Activated CD8-positive, alpha-beta T cell treated with anti-CD3 and anti-CD28 coated beads, Interleukin-2, amount 10 ng/mL, durations not matched to agents 7 days and 5 days (primary cell): ENCODE measurements at places on chromosomes 1 and 21.
A peak's percentile ranks its signal among the peaks of the same experiment; 100 is the strongest.

- no peak for DNase-seq
These were observed 6.2 kb downstream of the DISP3 start for GRCh38 chr1:11485191-11485590.

DNA sequence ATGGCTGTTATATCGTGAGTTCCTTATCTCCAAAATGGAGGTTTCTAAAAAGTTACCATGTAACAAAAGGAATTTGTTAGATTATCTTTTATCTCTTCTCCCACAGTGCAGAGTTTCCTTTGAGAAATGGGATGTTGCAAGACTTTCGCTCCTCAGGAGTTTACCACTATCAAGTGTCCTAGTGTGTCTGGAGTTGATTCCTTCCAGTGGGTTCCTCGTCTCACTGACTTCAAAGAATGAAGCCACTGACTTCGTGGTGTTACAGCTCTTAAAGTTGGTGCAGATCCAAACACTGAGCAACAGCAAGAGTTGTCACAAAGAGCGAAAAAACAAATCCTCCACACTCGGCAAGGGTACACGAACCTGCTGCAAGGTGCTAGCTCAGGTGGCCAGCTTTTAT, 37.0 kb downstream of the SPAG17 start:
- no peak for DNase-seq

- DNase-seq, result no peak
These were observed 2233.1 kb downstream of the MRPL39 start for GRCh38 chr21:23374155-23374554.

- DNase-seq, result no peak
These were observed 57.6 kb upstream of the COG2 start for GRCh38 chr1:230584660-230585059.

- DNase-seq, result no peak
These were observed 2.9 kb downstream of the CFAP107 start for GRCh38 chr1:12748778-12749355.

GRCh38 chr1:78843111-78843510, 163.4 kb downstream of the ADGRL4 start:
- DNase-seq, result no peak

DNA sequence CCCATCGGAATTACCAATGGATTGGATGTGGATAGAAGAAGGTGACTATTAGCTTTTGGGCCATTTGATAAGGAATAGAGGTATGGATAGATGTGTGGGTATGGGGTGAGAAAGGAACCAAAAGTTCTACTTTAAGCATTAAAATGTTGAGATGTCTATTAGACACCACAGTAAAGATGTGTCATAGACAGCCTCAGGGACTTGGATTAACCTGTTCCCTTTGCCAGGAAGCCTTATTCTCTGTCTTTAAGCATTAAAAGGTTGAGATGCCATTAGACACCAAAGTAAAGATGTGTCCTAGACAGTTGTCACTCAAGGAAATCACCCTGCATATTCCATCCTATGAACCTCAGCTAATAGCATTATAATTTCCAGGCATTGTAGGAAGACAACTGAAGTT, 11.0 kb upstream of the DENND1B start:
- DNase-seq, result no peak

DNA sequence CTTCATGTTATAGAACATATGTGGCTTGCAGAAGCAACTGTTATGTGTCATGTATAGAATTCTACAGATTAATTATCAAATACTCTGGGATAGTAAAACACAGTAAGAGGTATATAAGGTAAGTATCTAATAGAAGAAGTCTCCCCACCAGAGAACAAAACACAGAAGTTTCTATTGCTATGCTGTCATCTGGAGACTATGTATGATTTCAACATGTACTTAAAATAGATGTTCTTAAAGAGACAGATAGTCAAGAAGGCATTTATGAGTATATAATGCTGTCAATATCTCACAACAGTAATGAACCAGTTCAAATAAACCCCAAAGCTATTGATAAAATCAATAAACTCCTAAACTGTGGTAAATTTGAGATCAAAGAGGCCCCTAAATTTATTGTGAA, 8.1 kb upstream of the ADCY10 start:
- DNase-seq, result no peak

DNA sequence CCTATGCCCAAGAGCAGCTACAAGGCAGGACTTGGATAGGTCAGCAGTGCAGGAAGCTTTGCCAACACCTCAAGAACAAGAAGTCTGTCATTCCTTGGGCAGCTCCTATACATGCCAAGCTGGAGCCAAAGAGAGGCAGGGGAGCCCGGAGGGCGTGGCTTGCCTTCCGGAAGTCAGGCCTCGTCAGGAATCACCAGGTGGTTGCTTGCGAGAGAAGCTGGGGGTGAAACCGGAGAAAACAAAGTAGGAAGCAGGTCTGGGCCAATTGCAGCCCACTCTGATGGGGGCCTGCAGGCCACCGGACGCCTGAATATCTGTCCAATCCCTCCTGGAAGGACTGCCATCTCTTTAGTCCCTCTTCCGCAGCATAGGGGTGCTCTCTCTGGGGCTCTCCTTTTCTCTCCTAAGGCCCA, 794 bp upstream of the FAM76A start:
- no peak for DNase-seq

DNA sequence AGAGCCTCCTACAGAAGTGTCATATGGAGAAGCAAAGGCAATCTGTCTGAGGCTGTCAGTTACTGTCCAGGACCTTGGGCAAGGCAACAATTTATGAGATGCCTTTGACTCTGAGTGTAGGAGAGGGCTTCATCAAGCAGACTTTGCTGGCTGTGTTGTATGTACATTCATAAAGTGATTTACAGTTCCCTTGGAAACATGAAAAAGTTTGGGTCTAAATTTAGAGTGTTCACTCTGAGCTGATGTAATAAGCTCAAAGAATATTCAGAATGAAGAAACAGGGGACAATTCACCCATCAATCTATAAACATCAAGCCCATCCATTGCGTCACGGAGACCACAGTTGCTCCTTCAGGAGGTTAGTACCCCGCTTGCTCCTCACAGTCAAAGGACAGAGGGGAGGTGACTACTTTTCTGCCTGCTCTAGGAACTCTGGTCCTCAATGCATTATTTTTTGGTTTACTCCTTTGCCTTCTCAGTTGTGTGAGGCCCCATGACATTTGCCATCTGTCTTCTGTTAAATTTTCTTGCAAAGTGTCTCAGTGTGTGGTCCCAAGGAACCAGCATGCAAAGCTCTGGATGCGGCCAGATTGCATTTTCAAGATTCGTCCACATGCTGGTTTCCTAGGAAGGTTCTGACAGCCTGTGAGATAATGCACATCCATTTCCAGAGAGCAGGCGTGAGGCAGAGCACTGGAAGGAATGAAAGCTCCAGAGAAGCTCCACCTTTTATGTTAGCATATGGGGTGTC, 241.1 kb upstream of the KIAA0040 start:
- DNase-seq, result no peak

DNA sequence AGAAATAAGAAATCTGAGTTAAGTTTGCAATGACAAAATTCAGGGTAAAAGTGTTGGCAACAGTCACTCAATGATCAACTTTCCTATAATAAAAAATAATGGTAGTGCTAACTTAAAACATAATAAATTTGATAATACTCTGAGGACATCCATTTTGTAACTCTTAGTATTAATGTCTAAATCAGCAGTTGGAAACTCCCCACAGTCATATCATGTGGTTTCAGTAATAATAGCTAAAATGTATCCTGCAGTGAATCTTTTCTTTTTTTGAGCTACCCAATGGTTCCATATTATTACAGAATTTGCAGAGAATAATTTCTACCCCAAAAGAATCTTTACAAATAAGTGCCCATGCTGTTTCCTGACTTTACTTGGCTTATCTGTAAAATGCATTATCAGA, 286.7 kb downstream of the PTPRC start:
- DNase-seq, result no peak

DNA sequence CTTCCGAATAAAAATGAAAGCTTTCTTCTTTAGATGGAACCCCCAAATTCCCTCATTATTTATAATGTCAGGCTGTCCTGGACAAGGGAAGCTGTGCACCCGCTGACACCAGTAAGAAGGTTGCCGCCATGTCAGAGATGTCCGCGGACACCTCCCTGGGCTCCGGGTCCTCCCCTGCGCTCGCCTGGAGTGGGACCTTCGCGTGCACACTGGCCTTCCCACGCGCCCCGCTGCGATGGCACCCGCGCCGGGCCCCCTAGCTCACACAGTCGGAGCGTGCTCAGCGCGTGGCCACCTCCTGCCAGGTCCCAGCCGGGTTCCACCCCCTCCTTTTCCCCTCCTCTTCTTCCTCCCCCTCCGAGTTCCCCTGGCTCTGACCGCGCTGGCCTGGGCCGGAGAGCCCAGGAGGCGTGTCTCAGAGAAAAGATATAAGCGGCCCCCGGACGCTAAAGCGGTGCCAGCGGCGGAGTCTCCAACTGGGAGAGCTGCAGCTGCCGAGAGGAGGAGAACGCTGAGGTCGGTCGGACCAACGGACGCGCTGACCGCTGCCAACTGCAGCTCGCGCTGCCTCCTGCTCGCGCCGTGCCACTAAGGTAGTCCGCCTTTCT, at the start of gene G0S2:
G0S2 (plus strand) TSS at position 456 of the 608 bp plus-strand sequence. CDS start 273 bp downstream, outside the sequence.
- peak; percentile 42 for DNase-seq

- DNase-seq, result no peak
These were observed 237.7 kb upstream of the C1orf174 start for GRCh38 chr1:4137621-4138415.

DNA sequence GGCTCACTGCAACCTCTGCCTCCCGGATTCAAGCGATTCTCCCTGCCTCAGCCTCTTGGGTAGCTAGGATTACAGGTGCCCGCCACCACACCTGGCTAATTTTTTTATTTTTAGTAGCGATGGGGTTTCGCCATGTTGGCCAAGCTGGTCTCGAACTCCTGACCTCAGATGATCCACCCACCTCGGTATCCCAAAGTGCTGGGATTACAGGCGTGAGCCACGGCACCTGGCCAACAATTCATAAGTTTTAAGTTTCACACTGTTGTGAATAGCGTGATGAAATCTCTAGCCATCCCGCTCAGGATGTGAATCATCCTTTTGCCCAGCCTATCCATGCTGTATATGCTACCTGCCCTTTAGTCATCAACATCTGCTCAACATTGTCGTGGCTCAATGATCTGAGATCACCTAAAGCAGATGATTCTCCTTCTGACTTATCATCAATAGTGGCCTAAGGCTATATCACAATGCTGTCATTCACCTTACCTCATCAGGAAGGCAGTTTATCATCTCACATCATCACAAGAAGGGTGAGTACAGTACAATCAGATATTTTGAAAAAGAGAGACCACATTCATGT, 2.6 kb downstream of the PFDN2 start:
- no peak for DNase-seq

DNA sequence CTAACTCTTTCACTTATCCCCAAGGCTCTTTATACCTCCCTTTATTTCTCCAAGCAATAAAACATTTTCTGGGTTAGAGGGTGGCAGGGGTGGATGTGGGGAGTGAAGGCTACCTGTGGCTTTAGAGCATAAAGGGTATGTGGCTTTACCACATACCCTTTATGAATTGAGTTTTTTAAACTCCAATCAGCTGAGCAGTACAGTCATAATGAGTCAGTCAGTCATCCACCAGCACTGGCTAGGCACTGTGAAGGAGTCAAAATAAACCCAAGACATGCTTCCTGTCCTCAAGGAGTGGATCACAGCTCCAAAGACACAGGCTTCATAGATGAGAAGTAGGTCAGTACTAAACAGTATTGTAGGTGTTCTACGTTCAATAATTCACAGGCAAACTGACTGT, 2.6 kb upstream of the TDRD10 start:
- no peak for DNase-seq
